Activated CD8-positive, alpha-beta memory T cell treated with anti-CD3 and anti-CD28 coated beads for 1 hour (primary cell): ENCODE measurements at places on chromosomes 5 and 9.

GRCh38 chr9:130874783-130875182 is 21.8 kb downstream of the QRFP start:
- no peak for DNase-seq

GRCh38 chr9:120184266-120184665 is 395.7 kb downstream of the CDK5RAP2 start:
- no peak for DNase-seq

GRCh38 chr5:60586307-60586901 is 113.6 kb downstream of the DEPDC1B start:
- DNase-seq, result no peak

DNA sequence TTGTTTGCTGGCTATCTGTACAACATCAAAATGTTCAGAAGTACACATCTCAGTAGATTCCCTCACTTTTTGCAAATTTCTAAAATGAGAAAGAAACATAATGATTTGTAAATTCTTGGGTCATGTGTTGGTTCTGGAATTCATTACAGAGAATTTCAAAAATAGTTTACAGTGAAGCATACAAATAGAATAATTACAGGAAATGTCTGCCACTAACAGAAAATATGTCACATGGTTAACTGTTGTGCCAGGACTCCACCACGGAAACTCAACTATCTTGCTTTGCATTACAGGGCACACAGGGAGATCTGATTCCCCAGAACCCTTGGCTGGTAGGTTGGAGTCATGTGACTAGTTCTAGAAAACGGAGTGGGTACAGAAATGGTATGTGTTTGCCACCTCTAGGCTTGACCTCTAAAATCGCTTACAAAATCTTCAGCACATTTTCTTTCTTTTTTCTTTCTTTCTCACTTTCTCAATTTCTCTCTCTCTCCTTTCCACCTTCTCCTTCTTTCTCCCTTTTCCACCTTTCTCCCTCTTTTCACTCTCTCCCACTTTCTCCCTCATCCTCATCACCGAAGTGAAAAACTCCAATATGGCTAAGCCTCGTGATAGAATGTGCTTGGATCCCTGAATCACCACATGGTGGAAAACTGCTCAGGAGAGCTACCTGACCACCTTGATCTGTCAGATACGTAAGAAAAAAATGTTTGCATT is 32.4 kb downstream of the RASEF start:
- no peak for DNase-seq

GRCh38 chr9:27090711-27091110 is 18.3 kb upstream of the TEK start:
- DNase-seq, result no peak

DNA sequence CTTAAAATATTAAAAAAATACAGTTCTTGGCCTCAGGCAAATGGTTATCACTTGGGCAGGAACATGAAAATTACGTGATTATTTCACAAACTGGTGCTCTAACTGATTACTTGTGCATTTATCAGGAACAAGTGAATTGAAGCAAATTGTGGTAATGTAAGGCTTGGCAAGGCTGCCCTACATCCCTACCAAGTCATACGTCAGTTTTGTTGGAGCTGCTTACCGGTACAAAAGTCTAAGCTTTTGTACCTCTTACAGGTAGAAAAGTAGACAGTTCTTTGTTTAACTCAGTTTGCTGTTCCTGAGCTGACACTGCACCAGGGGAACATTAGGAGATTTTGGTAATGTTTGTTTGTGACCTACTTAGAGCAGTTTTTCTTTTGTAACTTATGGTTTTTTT is 2.2 kb downstream of the G3BP1 start:
- no peak for DNase-seq

- DNase-seq, result no peak
Observed at GRCh38 chr9:38086496-38086895, 17.5 kb upstream of the SHB start.

GRCh38 chr9:87498811-87499360 is 1.2 kb downstream of the DAPK1 start:
- no peak for DNase-seq

GRCh38 chr9:87662808-87663528 is 63.0 kb upstream of the CTSL start:
- DNase-seq, result peak; percentile 13

GRCh38 chr9:26947736-26948135 is 694 bp upstream of the PLAA start:
- DNase-seq, result no peak

GRCh38 chr5:140110646-140110957 is 3.3 kb upstream of the PURA start:
- DNase-seq, result no peak

DNA sequence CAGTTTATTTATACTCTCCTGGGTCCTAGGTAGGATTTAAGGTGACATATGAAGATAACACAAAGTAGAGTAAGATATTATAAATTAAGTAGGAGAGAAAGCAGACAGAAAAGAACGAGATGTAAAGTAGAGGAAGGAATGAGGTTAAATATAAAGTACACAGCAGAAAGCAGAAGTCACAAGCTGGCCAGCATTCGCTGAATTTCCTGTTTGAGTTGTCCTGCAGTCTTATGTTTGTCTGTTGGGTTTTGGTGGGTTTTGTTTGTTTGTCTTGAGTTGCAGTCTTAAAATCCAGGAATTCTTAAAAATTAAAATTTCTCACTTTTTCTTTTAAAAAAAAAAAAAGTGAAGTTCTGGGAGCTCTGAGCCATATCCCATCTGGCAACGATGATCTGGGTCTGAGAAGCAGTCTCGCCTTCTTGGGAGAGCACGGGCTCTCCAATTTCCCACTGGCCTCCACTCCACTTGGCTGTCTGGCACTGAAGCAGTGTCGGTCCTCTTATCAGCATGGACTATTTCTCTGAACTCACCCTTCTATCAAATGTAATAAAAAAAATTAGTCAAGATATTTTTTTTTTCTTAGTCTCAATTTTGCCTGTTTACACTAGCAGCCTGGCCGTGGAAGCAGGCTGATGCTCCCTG is 2.0 kb downstream of the S100Z start:
- DNase-seq, result no peak

- no peak for DNase-seq
Observed at GRCh38 chr9:100605405-100605804, 27.5 kb downstream of the CAVIN4 start.

DNA sequence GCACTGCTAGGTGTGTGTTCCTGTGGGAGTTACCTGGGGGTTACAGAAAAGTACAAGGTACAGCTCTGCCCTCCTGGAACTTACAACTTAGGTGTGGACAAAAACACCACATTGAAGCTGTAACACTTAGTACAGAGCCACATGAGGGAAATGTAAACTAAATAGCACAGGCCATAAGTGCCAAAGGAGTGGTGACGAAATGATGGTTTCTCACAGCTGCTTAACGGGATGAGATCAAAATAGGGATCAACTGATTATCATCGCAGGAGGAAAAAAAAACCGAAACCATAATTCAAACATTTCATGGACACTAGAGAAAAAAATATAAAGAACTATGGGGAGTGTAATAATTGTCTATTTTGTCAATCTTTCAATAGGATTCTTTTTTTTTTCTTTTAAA is 5.9 kb downstream of the LIX1 start:
- no peak for DNase-seq

GRCh38 chr9:130446101-130446861 is 1.5 kb downstream of the ASS1 start:
- no peak for DNase-seq

- DNase-seq, result no peak
Observed at GRCh38 chr5:158812408-158812807, 287.3 kb downstream of the EBF1 start.

GRCh38 chr5:53613061-53613460 is 52.6 kb downstream of the NDUFS4 start:
- DNase-seq, result no peak

- DNase-seq, result no peak
Observed at GRCh38 chr9:85007748-85008147, 338.2 kb downstream of the NTRK2 start.
